ENCODE measurements at places on chromosomes 2 and 18.

- DNase-seq, result no peak
Observed at GRCh38 chr2:124666976-124667375, 641.9 kb downstream of the CNTNAP5 start.

- peak; percentile 32 for DNase-seq
Observed at GRCh38 chr2:215435870-215436704, at the start of gene FN1. FN1 (minus strand) TSS chr2:215436068; CDS start chr2:215435802, 266 bp downstream.

- no peak for DNase-seq
Observed at GRCh38 chr2:180542511-180542910, 437.9 kb upstream of the UBE2E3 start.

GRCh38 chr2:196088203-196088602 is 19.6 kb upstream of the DNAH7 start:
- no peak for DNase-seq

DNA sequence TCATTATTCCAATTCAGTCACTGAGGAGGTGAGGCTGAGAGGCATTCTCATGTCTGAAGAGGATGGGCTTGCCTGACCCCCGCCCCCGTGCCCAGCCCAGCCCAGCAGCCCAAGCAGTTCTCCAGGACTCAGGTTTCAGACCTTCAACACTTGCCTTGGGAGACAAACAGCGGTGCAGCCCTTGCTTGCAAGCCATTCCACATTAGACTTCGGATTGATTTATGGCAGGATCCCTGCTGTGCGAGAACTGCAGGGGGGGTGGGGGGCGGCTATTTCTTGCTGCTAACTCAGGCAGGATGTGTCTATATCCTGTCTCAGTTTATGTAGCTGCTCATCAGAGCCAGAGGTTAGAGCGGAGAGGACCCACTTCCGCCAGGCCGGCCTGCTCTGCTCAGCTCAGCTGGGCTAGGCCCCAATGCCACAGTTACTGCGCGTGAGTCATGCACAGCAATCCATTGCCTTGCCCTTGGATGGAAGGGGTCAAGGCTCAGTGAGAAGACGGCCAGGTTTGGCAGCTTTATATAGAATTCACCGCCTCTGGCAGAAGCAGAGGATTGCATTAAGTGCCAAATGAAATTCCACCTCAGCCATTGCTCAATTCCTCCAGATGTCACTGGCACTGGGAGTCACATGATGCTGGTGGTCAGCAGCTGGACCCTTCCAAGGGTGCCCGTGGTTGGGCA is 1.8 kb downstream of the GYPC start:
- DNase-seq, result peak; percentile 37

GRCh38 chr2:156483741-156484173 is 47.6 kb downstream of the GPD2 start:
- DNase-seq, result no peak

GRCh38 chr2:179479947-179480346 is 215.3 kb upstream of the SESTD1 start:
- no peak for DNase-seq
